ENCODE measurements at places on chromosomes 2 and 18.

- no peak for DNase-seq
Measured at GRCh38 chr18:35451032-35451431, 46.7 kb downstream of the INO80C start.

DNA sequence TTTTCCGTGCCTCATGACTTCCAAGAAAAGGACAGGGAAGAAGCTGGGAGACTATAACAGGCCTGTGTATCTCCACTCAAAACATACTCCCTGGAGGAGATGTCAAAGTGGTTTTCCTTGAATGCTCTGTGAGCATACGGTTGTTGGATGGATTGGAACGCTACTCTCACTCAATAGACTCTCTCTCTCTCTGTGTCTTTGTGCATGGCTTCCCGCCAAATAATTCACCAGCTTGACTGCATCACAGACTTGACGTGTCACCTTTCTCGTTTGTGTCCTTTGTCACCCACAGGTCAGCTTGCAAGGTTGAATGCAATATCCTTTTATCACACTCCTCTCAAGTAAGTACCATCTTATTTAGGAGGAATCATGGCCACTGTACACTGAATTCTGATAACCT is 156.8 kb upstream of the MAPRE2 start:
- no peak for DNase-seq

- DNase-seq = peak; percentile 52
Measured at GRCh38 chr2:63698786-63699548, 110.2 kb downstream of the MDH1 start.

- DNase-seq = no peak
Measured at GRCh38 chr2:54850171-54851122, 127.0 kb downstream of the EML6 start.

GRCh38 chr18:76055578-76055977 is 439.5 kb downstream of the ZNF516 start:
- DNase-seq = no peak

DNA sequence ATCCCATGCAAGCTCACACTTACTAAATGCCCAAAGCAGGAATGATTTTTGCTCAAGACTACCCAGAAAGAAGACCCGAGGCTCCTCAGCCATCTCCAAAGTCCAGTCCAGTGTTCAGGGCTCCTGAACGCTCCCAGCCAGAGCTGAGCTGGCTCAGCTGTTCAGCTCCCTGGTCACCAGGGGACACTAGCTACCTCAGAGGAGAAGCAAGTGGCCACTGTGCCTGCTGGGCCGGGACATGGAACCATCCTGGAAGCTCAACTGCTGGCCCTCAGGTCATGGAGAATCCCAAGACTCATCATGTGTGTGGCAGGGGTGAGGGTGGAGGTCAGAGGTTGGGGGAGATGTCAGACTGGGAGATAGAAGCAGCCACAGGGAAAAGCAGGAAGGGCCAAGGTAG is 89.0 kb downstream of the GALNT14 start:
- DNase-seq = no peak

- peak; percentile 62 for DNase-seq
Measured at GRCh38 chr18:50079571-50080295, 115.2 kb downstream of the MYO5B start.

GRCh38 chr2:27640722-27641245 is 11.9 kb downstream of the GPN1 start:
- DNase-seq = no peak

DNA sequence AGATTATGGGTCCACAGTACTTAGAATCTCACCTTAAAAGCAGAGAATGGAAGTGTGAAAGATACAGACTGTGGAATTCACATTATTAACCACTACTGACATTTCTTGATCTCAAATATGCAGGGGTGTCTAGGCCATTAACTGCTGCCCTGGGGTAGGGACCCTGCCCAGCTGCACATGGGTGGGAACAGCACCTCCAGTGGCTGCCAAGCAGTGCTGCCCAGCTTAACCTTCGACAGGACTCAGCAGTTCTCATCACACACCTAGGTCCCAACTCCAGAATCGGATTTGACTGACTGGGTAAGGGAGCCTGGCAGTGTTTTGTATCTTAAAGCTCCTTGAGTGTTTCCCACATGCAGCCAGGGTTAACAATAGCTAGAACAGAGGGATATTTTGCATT is 14.9 kb downstream of the ERFE start:
- DNase-seq = no peak

GRCh38 chr2:34549710-34550345 is 950.7 kb upstream of the FAM98A start:
- DNase-seq = no peak

DNA sequence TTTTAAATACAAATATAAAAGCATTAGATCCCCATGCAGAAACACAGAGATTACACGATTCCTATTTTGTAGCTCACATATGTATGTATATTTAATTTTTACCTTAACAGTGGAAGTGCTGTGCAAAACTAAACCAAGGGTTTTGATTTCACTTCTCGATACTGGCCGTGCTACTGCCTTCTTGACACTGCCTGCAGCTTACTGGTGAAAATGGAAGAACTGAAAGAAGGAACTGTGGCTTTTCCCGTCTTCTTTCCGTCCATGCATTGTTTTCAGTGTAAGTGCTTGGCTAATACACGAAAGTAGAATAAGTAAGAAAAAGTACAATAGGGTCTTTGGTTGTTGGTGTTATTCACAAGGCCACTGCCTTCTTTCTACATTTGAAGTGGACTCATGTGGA is 129.5 kb downstream of the NDUFA10 start:
- no peak for DNase-seq

GRCh38 chr2:15271276-15271675 is 289.9 kb downstream of the NBAS start:
- no peak for DNase-seq

- DNase-seq = no peak
Measured at GRCh38 chr18:2108591-2108990, 462.7 kb downstream of the METTL4 start.

DNA sequence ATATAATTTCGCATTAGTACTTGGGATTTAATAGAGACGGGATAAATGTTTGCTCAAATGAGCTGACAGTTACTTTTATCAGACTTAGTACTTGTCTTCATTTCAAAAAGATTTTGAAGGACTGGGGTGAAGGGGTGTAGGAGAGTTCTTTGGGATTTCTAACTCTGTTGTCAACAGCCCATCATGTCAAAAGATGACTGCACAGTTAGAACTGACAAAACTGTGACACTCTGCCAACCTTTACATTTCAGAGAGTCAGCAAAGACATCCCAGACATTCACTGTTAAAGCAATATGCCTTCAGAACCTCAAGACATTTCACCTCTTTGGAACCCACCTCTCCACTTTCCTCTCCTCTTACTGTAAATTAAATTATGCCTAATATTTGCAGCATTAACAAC is 285.4 kb upstream of the SPHKAP start:
- DNase-seq = no peak

DNA sequence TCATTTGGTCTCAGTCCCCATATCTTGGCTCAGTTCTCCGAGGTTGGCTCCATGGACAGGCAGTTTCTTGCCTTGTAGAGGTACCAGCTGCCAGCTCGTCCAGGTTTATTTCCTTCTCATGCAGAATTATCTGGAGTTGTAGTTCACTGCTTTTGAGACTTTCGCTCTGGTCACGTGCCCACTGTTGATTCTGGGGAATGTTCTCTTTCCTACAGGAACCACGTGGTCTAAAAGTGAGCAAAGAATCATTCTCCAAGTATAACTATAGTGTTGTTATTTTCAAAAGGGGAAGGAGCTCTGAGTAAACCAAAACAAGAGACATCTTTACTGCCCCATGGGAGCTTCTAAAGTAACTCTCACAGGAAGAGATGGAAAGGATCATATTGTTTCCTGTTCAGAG is 41.2 kb upstream of the RAB27B start:
- no peak for DNase-seq

DNA sequence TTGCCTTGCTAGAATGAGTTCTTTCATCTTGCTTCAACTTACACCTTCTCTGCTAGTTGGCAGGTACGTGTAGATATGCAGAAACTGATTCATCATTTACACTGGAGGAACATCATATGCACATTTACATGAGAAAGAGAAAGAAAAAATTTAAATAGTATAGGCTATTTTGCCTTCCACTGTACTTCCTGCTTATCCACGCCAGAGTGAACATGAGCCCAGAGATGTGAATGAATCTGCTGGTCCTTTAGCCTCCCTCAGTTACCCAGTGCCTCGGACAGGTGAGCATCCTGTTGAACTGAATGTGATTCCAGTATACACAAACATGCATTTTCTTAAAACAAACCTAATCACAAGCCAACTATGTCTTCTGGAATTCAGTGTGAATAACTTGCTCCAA is 83.6 kb downstream of the SESTD1 start:
- DNase-seq = no peak

- no peak for DNase-seq
Measured at GRCh38 chr2:240559286-240559685, 871 bp upstream of the DUSP28 start.

- no peak for DNase-seq
Measured at GRCh38 chr18:62518460-62519375, 4.1 kb upstream of the ZCCHC2 start.

GRCh38 chr18:9968081-9968848 is 54.4 kb downstream of the VAPA start:
- DNase-seq = no peak

GRCh38 chr18:12825230-12825629 is 58.8 kb downstream of the PTPN2 start:
- DNase-seq = no peak

DNA sequence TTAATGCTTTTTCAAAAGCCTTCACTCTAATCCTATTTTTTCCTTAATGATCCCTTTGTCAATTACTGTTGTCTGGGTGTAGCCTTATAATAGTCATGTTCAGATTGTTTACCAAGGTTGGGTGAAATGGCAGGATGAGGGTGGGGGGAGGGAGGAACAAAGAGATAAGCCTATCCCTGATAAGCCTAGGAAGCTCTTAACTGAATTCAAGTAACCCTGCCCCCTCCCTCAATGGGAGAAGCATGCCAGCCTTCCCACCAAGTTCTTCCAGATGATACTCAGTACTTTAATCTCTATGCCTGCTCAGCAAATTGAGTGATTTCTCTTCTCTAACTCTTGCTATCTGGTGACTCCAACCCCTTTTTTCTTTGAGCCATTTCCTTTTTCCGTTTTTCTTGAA is 180.3 kb upstream of the ETAA1 start:
- DNase-seq = no peak

GRCh38 chr2:166031054-166031453 is 77.5 kb upstream of the TTC21B start:
- DNase-seq = no peak

DNA sequence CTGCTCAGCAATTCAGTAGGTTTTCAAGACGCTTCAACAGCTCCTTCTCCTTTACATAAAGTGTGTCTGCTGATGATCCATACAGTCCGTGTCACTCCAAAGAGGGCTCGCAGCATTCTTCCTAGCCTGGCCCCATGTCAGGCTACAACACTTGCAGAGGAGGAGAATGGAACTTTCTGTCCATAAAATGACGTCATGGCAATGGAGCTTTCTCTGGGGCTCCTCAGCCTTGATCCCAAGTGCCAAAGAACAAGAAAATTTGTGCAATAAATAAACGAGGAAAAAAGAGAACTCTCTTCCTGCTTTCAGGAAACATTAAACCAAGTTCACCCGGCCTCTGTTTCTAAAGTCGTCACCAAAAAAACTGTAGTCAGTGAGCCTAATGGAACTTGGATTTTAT is 199.5 kb upstream of the MEIS1 start:
- DNase-seq = no peak

- DNase-seq = no peak
Measured at GRCh38 chr2:151842830-151843690, 14.8 kb upstream of the ARL5A start.

GRCh38 chr2:115939902-115940301 is 1497.5 kb downstream of the DPP10 start:
- DNase-seq = no peak

GRCh38 chr2:232549655-232550353 is 553 bp downstream of the TIGD1 start:
- DNase-seq = no peak

DNA sequence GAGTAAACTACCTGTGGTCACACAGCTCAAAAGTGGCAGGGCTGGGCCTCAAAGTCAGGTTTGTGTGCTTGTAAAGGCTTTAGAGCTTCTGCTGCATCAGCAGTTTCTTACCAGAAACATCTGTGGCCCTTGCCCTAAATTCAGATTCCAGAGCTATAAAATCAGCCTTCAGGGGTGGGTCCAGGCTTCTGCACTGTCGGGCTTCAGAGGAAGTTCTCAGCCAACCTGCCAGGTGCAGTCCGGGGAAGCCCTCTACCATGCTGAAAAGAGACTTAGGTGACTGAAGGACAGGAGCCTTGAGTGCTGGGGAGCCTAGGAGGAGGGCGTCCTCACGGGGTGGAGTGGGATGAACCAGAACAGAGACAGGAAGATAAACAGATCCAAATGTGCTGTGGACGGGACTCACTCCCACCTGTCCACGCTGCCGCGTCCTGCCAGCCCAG is 69.9 kb upstream of the HS6ST1 start:
- DNase-seq = no peak

DNA sequence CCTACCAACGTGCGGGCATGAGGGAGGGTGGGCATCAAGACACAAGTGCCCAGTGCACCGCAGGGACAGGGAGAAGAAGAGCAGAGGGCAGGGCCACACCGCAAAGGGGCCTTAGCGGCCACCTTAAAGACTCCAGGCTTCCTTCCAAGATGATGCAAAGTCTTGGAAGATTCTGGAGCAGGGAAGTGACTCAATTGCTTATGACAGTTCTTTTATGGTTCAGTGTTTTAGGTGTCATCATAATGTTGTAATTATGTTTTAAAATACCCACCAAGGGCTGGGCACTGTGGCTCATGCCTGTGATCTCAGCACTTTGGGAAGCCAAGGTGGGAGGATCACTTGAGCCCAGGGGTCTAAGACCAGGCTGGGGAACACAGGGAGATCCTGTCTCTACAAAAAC is 44.5 kb upstream of the SEMA4C start:
- DNase-seq = no peak

DNA sequence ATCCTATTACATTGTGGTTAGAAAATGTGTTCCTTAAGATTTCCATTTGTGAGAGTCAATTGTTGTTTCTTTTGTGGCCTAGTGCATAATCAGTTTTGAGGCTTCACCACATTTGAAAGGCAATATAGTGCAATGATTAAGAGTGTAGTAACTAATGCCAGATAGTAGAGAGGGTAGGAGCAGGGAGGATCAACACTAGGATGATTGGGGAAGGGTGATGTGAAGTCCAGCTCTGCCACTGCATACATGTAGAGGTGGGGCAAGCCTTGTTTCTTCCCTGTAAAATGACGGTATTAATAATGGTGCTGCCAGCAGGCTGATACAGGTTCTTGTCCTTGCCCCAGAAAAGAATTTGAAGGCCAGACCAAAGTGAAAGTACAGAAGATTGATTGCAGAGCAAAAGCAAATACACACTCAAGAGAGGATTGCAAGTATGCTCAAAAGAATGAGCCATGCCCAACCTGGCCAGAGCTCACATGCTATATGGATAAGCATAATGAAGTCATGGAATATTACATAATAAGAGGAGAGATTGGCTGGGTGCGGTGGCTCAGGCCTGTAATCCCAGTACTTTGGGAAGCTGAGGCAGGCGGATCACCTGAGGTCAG is 8.0 kb downstream of the SP100 start:
- DNase-seq = no peak

GRCh38 chr2:63902149-63902548 is 60.5 kb downstream of the UGP2 start:
- no peak for DNase-seq

- DNase-seq = no peak
Measured at GRCh38 chr2:218872645-218873358, 7.8 kb upstream of the WNT10A start.

Data from NCI-H345 (cell line).